H54 (cell line): ENCODE measurements at places on chromosomes 1 and 21.

DNA sequence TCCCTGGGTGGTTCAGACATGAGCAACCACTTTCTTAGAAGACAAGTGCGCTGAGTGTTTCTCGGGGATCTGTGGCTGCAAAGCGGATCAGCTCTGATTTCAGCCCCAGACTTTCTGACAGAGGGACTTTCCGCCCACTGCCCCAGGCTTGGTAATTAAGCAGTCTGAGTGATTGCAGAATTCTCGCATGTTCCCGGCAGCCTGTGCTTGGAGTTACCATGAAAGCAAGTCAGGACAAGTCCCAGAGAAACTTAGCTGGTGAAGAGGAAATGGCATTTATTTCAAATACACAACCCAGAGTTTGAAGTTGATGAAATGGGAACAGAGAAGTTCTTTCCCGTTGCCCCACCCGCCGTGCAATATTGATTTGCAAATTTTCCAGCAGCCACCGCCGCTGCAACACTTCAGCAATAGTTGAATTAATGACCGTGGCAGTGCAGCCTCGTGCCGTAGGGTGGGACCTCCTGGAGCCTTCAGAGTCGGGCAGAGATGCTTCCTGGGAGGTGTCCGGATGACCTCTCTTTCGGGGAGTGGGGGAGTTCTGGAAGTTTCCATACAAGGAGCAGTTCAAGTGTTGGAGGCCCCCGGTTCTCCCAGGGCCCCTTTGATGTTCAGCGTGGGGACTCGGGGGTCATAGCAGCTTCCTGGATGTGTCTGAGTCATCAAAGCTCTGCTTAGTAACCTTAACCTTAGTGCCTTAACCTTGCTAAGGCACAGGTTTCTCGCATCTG is 134.7 kb downstream of the KAZN start:
- no peak for DNase-seq

GRCh38 chr1:231407547-231408396 is 14.3 kb downstream of the EGLN1 start:
- no peak for DNase-seq

GRCh38 chr1:65297706-65298105 is 11.6 kb upstream of the DNAJC6 start:
- no peak for DNase-seq

- no peak for DNase-seq
These were observed 3.3 kb upstream of the FAM78B start for GRCh38 chr1:166170075-166170474.

DNA sequence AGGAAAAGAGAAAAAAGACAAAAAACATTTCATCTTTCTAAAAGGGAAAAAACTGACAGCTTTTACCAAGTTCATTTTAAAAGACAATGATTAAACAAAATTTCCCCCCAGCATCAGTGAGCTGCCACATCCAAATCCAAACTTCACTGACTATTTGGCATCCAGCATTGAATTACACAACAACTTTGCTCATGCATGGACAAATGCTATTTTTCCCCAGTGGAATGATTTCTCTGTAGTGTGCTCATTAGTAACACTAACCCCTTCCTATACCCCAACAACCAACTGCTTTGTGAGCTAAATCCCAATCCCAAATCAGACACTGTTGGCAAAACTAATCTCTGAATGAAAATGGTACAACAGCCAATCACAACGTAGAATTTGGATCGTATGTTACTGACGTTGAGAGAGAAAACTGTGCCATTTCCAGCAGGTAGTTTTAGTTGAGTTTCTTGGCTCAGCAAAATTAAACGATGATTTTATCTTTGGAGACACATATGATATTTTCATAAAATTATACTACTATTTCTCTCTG is 37.9 kb downstream of the PIK3R3 start:
- no peak for DNase-seq
